ENCODE measurements at places on chromosomes 2 and 18.
A peak's percentile ranks its signal among the peaks of the same experiment; 100 is the strongest.

GRCh38 chr2:130755256-130756052 lies at the start of gene AMER3:
Gene AMER3, plus strand, starts transcription at chr2:130755540. Its CDS starts 6,533 bp downstream, at chr2:130762073.
- no peak for DNase-seq

DNA sequence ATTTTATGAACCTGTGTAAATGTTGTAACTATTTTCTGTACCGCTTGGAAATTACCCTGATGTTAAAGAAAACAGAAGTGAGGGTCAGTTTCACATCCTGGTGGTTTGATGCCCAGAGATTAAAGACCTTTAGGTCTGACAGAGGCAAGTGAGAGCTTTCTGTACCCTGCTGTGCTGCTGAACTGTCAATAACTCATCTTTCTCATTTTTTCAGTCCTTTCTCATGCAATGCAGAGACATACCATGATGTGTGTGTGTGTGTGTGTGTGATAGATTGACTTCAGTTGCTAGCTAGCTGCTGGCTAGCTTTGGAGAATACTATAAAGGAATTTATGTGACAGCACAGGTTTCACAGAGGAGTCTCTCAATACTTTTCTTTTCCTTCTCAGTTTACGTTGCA lies 2025.6 kb upstream of the LRRTM1 start:
- DNase-seq: no peak

DNA sequence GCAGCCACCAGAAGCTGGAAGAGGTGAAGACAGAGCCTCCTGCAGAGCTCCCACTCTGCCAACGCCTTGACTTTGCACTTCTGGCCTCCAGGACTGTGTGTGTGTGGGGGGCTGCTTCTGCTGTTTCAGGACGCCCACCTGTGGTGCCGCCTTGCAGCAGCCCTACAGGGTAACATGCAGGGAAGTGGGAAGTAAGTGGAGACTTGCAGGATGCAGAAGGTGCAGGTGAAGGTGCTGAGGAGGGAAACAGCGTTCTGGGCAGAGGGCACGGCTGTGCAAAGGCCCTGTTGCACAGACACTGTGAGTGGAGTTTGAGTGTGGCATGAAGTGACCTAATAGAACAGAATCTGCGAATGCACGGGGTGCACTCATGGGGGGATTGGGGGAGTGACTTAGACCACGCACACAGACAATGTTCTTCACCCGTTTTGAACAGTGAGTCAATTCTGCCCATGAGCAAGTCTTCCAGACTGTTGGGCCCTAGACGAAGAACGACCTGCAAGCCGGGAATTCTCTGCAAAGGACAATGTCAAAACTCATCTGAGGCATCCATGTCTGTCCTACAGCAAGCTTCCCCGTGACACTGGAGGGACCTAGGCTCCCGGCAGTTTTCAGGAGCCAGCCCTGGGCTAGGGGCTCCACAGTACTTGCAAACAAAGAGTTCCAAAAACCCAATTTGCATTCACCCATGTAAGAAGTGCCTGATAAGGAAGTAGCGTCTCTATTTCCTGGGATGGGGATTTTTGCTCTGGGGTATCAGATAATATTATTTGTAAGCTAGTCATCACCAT lies 19.0 kb downstream of the MBP start:
- DNase-seq: no peak

GRCh38 chr2:53549497-53549896 lies 218.1 kb upstream of the CHAC2 start:
- no peak for DNase-seq

GRCh38 chr2:134778372-134778771 lies 59.6 kb upstream of the TMEM163 start:
- no peak for DNase-seq

DNA sequence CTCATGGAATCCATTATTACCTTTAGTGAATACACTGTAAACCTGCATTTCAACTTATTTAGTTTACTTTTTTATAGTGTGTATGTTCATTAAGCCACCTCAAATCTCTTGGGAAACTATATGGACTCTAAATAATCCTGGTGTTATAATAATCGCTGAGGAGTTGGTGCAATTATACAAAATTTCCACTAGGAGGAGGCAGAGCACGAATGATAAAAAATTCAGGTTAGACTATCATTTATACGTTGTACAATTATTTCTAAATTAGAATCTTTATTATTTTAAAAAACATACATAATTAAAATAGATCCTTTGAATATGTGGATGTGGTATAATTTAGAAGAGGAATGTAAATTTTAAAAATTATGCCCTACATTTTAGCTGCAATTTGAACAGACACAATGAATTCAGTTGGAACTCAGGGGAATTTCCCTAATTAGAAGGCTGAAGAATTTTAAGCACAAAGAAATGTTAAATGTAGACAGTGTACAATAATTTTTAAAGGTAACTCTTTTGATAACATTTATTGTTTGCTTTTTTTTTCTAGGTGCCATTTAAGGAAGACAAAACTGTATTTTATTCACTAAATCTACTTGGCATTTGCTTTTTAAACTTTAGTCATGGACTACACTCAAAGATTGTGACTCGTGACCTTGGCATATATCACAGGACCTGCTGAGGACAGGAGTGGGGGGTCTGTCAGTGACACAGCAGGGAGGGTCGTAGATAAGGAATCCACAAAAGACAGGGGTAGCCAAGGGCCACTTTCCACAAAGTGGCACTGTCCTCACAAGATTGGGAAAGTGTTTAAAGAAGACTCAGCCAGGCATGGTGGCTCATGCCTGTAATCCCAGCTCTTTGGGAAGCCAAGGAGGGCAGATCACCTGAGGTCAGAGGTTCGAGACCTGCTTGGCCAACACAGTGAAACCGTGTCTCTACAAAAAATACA lies 45.5 kb downstream of the RAB12 start:
- DNase-seq: no peak

DNA sequence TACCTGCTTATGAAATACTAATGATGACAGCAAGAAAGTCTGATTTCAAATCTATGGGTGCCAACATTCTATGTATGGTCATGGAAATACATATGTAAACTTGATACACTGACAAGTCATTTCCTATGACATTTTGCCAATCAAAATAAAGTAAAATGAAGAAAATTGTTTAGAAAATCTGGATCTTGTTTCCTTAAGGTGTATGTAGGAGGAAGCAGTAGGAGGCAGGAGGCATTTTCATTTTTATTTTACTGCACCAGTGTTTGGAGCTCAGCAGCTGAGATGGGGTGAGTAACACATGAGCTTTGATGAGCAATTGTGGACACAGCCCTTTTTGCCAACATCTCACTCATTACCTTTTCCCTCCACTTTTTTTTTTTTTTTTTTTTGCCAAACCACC lies 167.0 kb downstream of the AFF3 start:
- no peak for DNase-seq

DNA sequence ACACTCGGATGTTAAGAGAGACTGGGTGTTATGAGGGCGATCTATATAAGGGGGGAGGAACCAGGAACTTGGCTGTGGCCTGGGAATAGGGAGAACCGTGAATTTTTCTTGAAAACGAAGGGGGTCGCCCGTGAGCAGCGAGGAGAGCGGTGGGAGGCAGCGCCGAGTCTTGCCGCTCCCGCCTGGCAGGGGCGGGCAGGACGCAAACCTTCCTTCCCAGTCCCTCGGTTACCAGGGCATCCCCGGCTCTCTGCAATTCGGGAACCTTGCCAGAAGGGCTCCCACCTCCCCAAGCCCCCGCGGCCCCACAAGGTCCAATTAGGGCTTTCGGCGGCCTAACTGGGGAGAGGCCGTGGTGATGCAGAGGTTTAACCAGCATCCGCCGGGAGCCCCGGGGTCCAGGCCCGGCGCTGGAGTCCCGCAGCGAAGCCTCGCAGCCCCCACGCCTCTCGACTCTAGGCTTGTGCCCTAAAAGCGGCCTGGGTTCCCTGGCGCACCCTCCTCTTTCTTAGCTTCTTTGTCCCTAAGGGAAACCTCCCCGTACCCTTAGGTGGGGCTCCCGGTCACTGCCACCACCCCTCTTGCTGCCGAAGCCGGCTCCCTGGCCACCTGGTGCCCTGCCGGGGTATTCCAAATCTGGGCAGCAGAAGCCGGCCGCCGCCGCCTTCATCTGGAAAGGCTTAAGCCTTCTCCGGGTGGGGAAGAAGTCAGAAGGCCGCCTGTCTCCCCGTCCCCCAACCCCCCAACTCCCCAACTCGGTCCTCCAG lies 680 bp upstream of the FHOD3 start:
- DNase-seq: no peak

- peak; percentile 7 for DNase-seq
These were observed 146.3 kb upstream of the SKOR2 start for GRCh38 chr18:47397671-47398319.

GRCh38 chr2:105919191-105919811 lies 174.6 kb downstream of the NCK2 start:
- no peak for DNase-seq

- DNase-seq: no peak
These were observed 88.7 kb upstream of the ATL2 start for GRCh38 chr2:38465789-38466127.

- no peak for DNase-seq
These were observed 295.9 kb downstream of the ERBB4 start for GRCh38 chr2:212242724-212243123.

GRCh38 chr18:8367217-8367988 lies 241.8 kb upstream of the RAB12 start:
- peak; percentile 31 for DNase-seq

- DNase-seq: no peak
These were observed 99.5 kb upstream of the CCDC85A start for GRCh38 chr2:56084111-56084901.

DNA sequence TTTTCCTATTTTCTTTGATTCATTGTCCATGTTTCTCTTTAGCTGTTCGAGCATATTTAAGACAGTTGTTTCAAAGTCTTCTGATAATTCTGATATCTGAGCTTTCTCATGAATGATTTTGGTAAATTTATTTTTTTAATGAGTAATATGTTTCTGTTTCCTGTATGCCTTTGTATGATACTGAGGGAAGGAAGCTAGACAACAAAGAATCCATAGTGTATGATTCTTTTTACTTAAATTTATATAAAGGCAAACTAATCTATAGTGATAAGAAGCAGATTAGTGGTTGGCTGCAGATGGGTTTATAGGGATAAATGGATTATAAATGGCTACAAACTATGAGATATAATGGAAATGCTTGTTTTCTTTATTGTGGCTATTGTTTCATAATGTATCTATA lies 352.7 kb upstream of the CDH2 start:
- no peak for DNase-seq

GRCh38 chr18:75199327-75199726 lies 9.6 kb downstream of the PTGR3 start:
- DNase-seq: no peak

DNA sequence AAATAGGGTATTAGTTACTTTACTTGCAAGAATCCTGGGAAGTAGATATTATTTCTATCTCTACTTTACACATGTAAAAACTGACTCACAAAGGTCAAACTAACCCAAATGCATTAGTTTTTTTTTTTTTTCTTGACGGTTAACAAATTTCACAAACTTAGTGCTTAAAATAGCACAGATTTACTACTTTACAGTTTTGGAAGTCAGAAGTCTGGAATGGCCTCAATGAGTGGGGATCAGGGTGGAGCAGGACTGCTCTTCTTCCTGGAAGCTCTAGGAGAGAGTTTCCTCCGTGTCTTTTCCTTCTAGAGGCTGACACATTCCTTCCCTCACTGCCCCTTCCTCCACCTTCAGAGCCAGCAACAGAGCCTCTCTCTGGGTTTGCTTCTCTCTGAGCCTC lies 117.2 kb downstream of the COL6A3 start:
- DNase-seq: no peak

- no peak for DNase-seq
These were observed 33.7 kb upstream of the NPAS2 start for GRCh38 chr2:100786297-100786658.

DNA sequence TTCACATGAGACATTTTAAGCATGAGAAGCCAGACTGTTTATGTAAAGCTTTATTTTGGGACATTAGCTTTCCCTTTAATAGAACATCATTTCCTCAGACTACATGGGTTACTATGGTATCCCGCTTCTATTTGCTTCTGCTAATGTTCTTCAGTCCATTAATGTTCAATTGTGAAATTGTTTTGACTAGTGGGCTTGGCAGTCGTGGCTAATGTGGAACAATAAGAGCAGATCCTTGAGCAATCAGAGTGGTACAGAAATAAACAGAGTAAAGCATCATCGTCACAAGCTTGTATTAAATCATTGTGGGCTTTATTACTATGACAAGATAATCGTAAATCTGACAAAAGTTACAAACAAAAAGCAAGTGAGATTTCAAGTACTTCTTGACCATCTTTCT lies 60.2 kb downstream of the PDE1A start:
- DNase-seq: no peak

- DNase-seq: no peak
These were observed 60.3 kb downstream of the RTP5 start for GRCh38 chr2:241929551-241930490.

DNA sequence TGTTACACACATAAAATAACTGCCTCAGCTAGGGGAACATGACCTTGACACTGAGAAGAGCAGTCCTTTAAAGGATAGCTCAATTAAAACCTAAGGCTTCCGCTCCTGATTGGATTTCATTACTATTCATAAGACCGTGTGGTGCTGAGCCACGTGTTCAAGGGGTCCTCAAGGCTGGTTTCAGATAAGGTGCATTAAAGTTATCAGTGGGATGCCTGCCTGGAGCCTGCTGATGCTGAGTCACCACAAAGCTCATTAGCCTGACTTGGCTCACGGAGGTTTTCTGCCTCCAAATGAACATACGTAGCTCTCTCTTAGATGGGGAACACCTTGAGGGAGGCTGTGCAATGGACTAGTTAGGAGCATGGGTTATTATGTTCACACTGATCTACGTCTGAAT lies 518.9 kb downstream of the TDRD15 start:
- DNase-seq: no peak

- DNase-seq: no peak
These were observed 89.1 kb downstream of the ATAD2B start for GRCh38 chr2:23837871-23838270.

GRCh38 chr18:12015416-12016062 lies 34.2 kb downstream of the IMPA2 start:
- DNase-seq: no peak

- DNase-seq: no peak
These were observed 313.6 kb downstream of the SLC8A1 start for GRCh38 chr2:40138314-40138713.

- DNase-seq: no peak
These were observed 159.9 kb downstream of the ZNF521 start for GRCh38 chr18:25192065-25192464.

- no peak for DNase-seq
These were observed 62.6 kb upstream of the NEDD4L start for GRCh38 chr18:57981308-57982028.

DNA sequence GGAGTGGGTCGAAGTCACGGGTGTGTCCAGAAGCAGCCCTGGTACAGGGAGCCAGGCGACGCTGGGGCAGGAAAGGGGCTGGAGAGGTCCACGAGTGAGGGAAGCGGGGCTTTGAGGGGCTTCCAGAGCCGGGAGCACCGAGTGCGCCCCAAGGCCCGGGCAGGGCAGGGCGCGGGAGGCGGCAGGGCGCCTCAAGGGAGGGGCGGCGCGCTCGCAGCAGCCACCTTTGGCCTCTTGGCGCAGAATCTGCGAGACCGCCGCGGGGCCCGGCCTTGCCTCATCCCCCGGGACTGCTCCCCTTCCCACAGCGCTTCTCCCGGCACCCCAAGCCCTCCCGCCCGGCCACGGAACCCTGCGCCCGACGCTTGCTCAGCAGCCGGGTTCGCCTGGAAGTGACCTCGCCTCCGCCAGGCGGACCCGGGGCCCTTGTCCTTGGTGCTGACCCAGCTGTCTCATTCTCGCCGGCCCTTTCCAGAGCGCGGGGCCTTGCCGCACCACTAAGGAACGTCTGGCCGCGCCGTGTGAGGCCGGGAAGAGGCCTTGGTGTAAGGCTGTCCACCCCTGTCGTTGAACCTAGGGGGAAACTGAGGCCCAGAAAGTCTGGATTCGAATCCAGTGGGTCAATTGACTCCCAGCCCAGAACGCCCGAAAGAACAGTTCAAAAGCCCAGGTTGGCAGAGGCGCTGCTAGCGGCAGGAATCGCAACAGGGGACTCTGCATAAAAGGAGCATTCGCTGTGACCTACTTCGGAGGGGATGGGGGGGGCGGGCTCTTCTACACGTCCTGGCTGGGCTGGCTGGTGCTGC lies 584 bp upstream of the DNER start:
- DNase-seq: peak; percentile 36
